HEK293T (cell line): ENCODE measurements at places on chromosomes 2 and 18.

DNA sequence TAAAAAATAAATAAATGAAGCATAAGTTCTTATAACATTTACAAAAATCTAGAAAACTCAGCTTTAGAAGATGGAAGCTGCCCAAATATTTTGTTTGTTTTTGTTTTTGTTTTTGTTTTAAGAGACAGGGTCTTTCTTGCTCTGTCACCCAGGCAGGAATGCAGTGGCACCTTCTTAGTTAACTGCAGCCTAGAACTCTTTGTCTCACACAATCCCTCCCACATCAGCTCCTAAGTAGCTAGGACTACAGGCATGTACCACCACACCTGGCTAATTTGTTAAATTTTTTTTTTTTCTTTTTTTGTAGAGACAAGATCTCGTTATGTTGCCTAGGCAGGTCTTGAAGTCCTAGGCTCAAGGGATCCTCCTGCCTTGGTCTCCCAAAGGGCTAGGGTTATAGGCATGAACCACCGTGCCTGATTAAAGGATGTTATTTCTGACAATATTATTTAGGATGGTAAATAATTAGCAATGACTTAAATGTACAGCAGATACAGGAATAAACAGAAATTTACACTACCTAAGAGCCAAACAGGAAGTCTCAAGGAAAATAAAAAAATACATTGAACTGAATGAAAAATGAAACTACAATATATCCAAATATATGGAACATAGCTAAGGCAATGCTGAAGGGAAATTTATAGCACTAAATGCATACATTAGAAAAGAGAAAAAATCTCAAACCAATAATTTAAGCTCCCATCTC is 17.2 kb downstream of the SESTD1 start:
- no peak for DNase-seq

GRCh38 chr18:44781886-44782285 is 101.2 kb downstream of the SETBP1 start:
- DNase-seq, result no peak

GRCh38 chr2:118842661-118843482 is 4.6 kb downstream of the EN1 start:
- no peak for DNase-seq

- DNase-seq, result no peak
These were observed 67.2 kb upstream of the ACYP2 start for GRCh38 chr2:54048117-54048785.

- DNase-seq, result no peak
These were observed 82.3 kb upstream of the FAM98A start for GRCh38 chr2:33681364-33681757.

- DNase-seq, result no peak
These were observed 461.2 kb downstream of the CDH2 start for GRCh38 chr18:27715751-27716150.

DNA sequence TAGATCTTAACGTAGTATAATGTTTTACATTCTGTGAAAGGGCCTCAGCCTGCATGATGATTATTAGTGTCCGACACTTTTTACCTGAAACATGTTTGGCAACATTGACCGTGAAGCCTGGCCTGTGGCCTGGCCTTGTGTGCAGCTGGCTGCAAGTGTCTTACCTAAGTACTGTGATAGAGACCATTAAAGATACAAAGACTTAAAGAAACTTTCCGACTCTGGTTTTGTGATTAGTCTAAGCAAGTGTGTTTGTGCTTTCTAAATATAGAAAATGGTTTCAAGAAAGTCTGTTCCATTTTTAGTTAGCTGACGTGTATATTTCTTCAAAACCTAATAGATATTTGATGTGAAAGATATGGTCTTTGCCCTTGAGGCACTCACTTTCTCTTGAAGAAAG is 601.8 kb downstream of the LRP1B start:
- DNase-seq, result no peak

DNA sequence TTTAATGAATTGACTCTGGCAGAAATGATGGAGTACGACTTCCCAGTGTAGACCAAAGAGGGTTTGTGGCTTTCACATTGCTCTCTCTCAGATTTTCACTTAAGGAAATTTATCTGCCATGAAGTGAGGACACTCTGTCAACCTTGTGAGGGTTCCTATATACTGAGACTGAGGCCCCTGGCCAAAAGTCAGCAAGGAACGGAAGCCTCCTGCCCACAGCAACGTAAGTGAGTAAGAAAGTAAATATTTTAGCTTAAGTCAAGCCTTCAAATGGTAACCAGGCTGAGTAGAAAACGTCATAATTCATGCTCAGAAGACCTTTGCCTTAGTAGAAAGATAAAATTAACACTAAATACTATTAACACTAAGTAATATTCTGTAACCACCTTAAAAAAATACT is 1080.5 kb upstream of the ACVR2A start:
- no peak for DNase-seq

DNA sequence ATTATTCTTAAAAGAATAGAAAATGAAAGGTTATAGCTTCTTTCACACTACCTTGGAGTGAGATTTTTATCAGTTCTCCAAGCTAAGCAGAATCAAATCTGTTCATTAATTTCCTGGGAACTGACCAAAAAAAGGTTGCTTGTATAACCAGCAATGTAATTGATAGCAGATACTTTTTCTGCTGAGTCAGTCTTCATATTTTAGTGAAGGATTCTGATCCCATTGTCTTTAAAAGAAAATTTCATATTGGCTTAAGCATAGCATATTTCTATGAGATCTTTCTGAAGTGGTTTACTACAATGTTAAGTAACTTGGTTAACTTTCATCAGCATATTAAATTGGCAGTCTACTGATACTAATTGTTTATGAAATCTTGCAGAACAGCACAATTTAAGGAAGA is 338.0 kb downstream of the TMX3 start:
- DNase-seq, result no peak

GRCh38 chr2:15832030-15832709 is 108.2 kb upstream of the MYCN start:
- no peak for DNase-seq

- no peak for DNase-seq
These were observed 214.7 kb downstream of the TGIF1 start for GRCh38 chr18:3664563-3665178.

GRCh38 chr2:228846161-228846560 is 424.9 kb downstream of the PID1 start:
- DNase-seq, result no peak

- DNase-seq, result no peak
These were observed 140.3 kb upstream of the RASGRP3 start for GRCh38 chr2:33336036-33336625.
